ENCODE measurements at places on chromosomes 3 and 15. TPM values are rescaled to one million over a fixed set of nuclear protein-coding genes. Genes with fewer than 3 reads are reported as not detected.

The FOXB1 gene
- total RNA-seq = 0.78 TPM

The DISP2 gene
- total RNA-seq = 1.5 TPM

The ST8SIA2 gene
- total RNA-seq = not detected

The TMEM42 gene
- total RNA-seq = 14.5 TPM

The ARID3B gene
- total RNA-seq = 39.4 TPM

The ITGA11 gene
- total RNA-seq = 0.57 TPM

The CERS3 gene
- total RNA-seq = 0.44 TPM

The SLC28A2 gene
- not detected for total RNA-seq

The NR2E3 gene
- total RNA-seq = not detected

The RTF1 gene
- total RNA-seq = 38.1 TPM

The GNAT1 gene
- total RNA-seq = not detected

The NEK11 gene
- 3.1 TPM for total RNA-seq

The SERPINI2 gene
- not detected for total RNA-seq

The SSR3 gene
- 113 TPM for total RNA-seq

The GOLIM4 gene
- 3.1 TPM for total RNA-seq

The SPINK8 gene
- total RNA-seq = not detected

The SMCO1 gene
- total RNA-seq = not detected

The VPS13C gene
- total RNA-seq = 100 TPM

The RCCD1 gene
- total RNA-seq = 31.5 TPM

The FHIT gene
- 5.8 TPM for total RNA-seq

The THUMPD3 gene
- total RNA-seq = 46.6 TPM

The TXNRD3 gene
- total RNA-seq = 1.5 TPM

The RYR3 gene
- not detected for total RNA-seq

The ALDH1A2 gene
- total RNA-seq = 0.86 TPM

The NPAP1 gene
- total RNA-seq = not detected

The MNS1 gene
- total RNA-seq = 0.85 TPM

The ZNF80 gene
- total RNA-seq = 5.3 TPM

The CCDC54 gene
- total RNA-seq = not detected

The TADA3 gene
- total RNA-seq = 73.3 TPM

The SLC12A1 gene
- not detected for total RNA-seq

The PYGO1 gene
- not detected for total RNA-seq

The TM4SF4 gene
- total RNA-seq = not detected

The PATL2 gene
- total RNA-seq = 55.2 TPM

The TMEM266 gene
- not detected for total RNA-seq

The EEFSEC gene
- 22.7 TPM for total RNA-seq

The GPR171 gene
- 142 TPM for total RNA-seq

The PLA1A gene
- total RNA-seq = not detected

The GRK7 gene
- not detected for total RNA-seq

The CPLX3 gene
- 0.28 TPM for total RNA-seq
